ENCODE measurements at places on chromosomes 12 and 14. TPM values are rescaled to one million over a fixed set of nuclear protein-coding genes. Genes with fewer than 3 reads are reported as not detected.

The RASSF9 gene
- total RNA-seq, result 3.7 TPM

The RNU4-1 gene
- under 0.01 TPM for total RNA-seq

The DTX3 gene
- 10.2 TPM for total RNA-seq

The GPRC5A gene
- 2.6 TPM for total RNA-seq

The CCDC175 gene
- total RNA-seq, result not detected

The KLHDC1 gene
- total RNA-seq, result 3.2 TPM

The POP5 gene
- 16.7 TPM for total RNA-seq

The MARCHF9 gene
- total RNA-seq, result 1.9 TPM

The DNAH10 gene
- 0.24 TPM for total RNA-seq

The CISTR gene
- total RNA-seq, result not detected

The PLEKHD1 gene
- total RNA-seq, result not detected

The OR6C2 gene
- total RNA-seq, result not detected

The ACRBP gene
- 0.31 TPM for total RNA-seq

The OTUB2 gene
- 0.98 TPM for total RNA-seq

The TTC6 gene
- total RNA-seq, result not detected

The IFNG-AS1 gene
- not detected for total RNA-seq

The IGF1 gene
- total RNA-seq, result 1.1 TPM

The HOXC10 gene
- not detected for total RNA-seq

The SRGAP1 gene
- 17.4 TPM for total RNA-seq

The PNP gene
- total RNA-seq, result 17.1 TPM

The FGF6 gene
- total RNA-seq, result not detected

The EFS gene
- total RNA-seq, result 8.9 TPM

The CLEC9A gene
- not detected for total RNA-seq

The SAMD4A gene
- total RNA-seq, result 6.7 TPM

The GLIPR1L1 gene
- total RNA-seq, result not detected

The FLRT2 gene
- total RNA-seq, result 14.2 TPM

The ZNF385A gene
- 6.9 TPM for total RNA-seq

The GUCY2C gene
- total RNA-seq, result not detected

The LRRIQ1 gene
- total RNA-seq, result not detected

The PRB2 gene
- total RNA-seq, result not detected

The CS gene
- 74.3 TPM for total RNA-seq

The NRL gene
- 0.75 TPM for total RNA-seq

The ADSS1 gene
- 9.4 TPM for total RNA-seq

The PEX5 gene
- 31.9 TPM for total RNA-seq

The TXNRD1 gene
- total RNA-seq, result 478 TPM

All from cardiac ventricle fibroblast (primary cell).